ENCODE measurements at places on chromosomes 12 and 14. TPM values are rescaled to one million over a fixed set of nuclear protein-coding genes. Genes with fewer than 3 reads are reported as not detected.

Gene WNT1
- not detected for total RNA-seq

Gene GPR132
- 13.5 TPM for total RNA-seq

Gene DDX55
- 15.6 TPM for total RNA-seq

Gene RND1
- 1.9 TPM for total RNA-seq

Gene SYNDIG1L
- not detected for total RNA-seq
